NCI-H446 treated with DMSO at 0.1 percent for 48 hours (cell line): ENCODE measurements at places on chromosomes 3 and 15.
A peak's percentile ranks its signal among the peaks of the same experiment; 100 is the strongest.

GRCh38 chr3:185759512-185759911 lies 65.3 kb downstream of the IGF2BP2 start:
- no peak for DNase-seq

GRCh38 chr3:154125378-154126030 lies 4.3 kb downstream of the ARHGEF26 start:
- DNase-seq, result no peak

DNA sequence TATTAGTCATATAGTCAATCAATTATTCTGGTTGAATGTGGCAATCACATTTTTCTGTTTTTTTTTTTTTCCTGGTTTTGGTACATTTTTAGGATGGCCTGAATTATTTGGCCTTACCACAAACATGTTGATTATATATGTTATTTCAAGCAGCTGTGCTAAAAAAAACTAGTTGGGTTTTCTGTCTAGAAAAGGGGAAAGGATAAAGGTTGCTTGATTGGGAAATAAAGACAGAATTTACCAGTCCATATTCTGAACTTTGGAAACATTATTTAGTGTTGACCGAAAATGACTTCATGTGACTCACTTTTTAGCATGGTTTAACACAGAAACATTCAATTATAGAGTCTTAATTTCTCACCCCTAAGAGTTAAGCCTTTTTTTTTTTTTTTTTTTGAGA lies 8.1 kb downstream of the MORF4L1 start:
- no peak for DNase-seq

GRCh38 chr15:76391847-76392246 lies 55.3 kb downstream of the ISL2 start:
- no peak for DNase-seq

DNA sequence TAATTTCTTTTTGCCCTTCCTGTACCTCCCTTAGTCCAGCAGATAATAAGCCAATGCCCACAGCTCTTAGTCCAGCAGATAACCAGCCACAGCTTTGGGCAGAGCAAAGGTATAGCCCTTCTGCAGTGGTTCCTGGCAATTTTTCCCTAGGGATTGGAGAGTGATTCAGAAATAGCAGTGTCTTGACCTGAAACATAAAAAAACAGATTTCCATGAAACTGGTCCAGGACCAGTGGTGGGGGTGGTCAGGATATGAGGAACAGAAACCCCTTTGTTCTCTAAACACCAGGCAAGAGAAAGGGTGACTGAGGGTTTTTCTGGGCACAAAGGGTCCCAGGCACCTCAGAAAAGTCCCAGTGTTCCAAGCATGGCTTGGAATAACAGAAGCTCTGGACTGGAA lies 103.4 kb downstream of the ARRDC4 start:
- DNase-seq, result no peak

DNA sequence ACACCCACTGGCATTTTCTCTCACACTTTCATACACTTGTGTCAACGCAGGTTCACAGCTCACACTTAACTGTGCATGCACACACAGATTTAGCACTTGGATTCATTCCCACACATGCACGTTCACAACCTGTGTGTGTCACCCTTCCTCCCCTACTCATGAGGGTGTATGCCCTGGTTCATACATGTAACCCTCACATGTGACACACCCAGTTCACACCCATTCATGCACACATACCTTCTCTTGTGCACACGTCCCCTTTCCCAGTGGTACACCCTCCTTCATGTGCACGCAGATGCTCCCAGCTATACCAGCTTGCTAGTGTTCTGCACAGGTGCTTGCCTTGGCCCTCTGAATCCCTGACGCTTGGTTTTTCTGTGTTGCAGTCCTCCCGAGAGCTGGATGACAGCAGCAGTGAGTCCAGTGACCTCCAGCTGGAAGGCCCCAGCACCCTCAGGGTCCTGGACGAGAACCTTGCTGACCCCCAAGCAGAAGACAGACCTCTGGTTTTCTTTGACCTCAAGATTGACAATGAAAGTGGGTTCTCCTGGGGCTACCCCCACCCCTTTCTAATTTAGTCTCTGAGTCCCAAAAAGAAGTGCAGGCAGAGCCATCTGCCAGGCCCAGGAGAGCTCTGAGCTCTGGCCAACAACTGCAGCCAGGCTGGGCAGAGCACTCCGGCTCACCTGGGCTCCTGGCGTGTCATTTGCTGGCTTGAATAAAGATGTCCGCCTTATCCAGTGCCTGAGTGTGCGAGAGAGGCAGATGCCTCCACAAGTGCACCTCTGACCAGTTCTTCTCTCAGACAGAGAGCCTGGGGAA lies 39.5 kb downstream of the GOLGA6A start:
- no peak for DNase-seq

DNA sequence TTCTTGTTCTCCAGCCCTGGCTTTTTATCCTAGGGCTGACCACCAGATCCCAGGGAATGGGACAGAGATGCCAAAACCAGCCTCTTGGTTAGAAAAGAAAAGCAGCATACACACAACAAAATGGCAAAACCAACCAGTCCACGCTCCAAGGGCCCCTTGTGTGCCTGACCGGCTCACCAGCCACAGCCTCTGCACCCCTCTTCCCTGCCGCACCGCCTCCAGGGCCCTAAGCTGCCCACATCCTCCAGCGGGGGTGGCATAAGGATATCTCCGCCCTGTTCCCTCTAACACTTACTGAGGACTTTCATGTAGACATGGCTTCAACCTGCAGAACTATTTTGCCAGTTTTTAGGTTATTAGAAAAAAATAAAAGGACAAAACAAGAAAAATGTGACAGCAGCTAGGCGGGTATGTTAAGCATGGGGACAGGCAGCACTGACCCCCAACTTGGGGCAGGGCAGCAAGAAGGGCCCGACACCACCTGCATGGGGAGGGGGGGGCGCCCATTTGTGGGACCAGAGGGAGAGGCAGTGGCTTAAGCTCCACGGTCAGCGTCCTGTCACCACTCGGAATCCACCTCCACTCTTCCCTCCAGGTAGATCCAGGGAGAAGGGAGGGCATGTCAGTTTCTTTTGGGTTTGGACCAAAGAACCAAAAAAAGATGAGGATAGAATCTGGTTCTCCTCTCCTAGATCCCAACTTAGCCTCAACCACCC lies 49.1 kb downstream of the DHX30 start:
- no peak for DNase-seq

GRCh38 chr15:90286678-90287077 lies 21.2 kb downstream of the NGRN start:
- no peak for DNase-seq

DNA sequence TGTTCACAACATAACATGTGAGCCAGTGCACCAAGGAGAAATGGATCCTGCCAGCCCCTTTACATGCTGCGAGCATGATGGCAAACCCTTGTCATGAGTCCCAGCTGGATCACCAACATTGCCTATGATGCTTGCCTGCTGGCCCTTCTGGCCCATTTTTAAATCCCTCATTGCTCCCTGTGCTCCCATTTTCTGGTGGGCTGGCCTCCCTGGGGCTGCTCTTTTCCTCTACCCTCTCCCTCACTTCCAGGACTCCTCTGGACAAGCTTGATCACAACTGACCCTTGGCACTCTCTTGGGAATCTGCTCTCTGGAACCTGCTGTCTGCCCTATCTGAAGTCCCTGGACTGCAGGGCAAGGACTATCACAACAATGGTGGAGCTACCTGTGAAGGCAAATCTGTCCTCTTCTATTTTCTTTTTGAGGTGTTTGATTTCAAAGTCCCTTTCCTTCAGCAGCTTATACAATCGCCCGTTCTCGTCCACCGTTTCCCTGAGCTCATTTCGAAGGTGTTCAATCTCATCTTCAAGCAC lies 16.3 kb downstream of the CCDC13 start:
- DNase-seq, result no peak

DNA sequence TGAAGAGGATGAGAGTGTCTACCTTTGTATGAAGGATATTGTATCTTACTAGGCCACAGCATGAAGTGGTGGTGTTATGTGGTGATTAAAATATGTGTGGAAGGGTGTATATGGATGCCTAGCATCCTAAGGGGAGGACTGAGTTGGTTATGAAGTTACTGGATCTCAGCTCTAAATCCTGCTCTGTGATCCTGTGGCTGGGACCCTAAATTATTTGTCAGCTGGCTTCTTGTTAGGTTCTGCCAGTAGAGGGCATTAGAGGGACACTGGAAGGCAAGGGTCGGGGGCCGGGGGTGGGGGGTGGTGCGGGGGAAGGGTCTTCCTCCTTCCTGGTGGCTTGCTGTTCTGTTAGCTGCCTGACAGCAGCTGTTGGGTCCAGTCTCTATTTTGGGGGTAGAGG lies 34.9 kb downstream of the MORF4L1 start:
- DNase-seq, result no peak

- no peak for DNase-seq
Observed at GRCh38 chr3:46849045-46849631, 14.1 kb downstream of the MYL3 start.

DNA sequence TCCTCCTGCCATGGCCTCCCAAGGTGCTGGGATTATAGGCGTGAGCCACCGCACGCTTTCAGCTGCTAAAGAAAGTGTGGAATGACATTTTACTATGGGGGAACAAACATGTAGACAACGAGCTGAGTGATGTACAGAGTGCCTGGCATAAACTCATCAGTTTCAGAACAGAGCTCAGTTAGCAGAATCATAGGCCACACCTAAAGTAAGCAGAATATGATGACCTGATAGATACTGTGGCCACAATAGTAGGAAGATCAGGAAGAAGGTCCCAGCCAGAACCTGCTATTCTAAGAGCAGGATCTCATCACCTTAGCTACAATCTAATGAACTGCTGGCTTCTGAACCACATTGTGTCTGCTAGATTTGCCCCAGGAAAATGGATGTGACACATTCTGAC lies 158.3 kb downstream of the TPRG1 start:
- no peak for DNase-seq

DNA sequence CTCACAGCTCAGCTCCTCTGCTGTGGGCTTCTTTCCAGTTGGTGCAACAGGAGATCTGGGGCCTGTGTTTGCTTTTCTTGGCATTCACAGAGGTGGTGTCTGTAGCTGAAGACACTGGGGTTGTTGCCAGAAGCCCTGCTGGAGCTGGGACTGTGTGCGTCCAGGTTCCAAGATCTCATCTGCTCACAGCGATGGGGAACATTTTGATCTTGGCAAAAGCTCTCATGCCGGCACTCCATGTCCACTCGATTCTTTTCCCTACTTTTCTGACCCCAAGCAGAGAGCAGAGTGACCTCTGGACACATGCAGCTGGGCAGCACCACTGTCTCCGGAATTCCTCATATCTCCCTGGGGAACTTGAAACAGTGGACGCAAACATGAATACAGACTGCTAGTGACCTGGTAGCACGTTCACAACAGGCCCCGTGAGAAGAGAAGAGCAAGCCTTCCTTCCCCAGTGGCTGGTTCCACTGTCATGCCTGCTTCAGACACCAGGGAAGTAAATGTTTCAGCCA lies 36.1 kb upstream of the MECOM start:
- DNase-seq, result peak; percentile 58

- DNase-seq, result no peak
Observed at GRCh38 chr3:44957986-44958385, 18.0 kb downstream of the ZDHHC3 start.

GRCh38 chr15:73727330-73727976 lies 25.7 kb downstream of the INSYN1 start:
- DNase-seq, result no peak

DNA sequence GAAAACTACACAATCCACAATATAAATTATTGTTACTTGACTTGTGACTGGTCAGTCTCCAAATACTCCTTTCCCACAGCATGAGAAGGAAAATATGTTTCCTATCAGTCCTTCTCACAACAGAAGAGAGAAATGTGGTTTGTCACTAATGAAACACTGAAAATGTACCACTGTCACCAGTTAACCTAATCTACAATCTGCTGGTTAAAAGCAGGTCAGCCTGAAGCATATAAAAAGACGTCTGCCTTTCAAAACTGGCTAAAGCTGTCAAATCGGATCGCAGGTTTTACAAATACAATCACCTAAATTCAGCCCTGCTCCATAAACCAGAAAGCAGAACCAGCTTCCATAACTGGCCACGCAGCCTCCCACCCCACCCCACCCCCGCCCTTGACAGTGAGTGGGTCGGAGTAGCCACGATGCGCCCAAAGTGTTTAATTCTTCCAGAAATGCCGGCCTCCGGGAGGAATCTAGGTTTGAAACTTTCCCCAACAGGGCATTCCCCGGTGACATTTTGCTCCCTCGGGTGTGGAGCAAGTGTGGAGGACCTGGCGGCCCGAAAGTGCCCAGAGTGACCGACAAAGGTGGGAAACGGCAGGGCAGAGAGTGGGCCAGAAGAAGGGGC lies 682 bp downstream of the ETFA start:
- no peak for DNase-seq

GRCh38 chr3:38590521-38590920 lies 59.0 kb downstream of the SCN5A start:
- DNase-seq, result no peak

- no peak for DNase-seq
Observed at GRCh38 chr15:50907601-50908208, 778 bp upstream of the AP4E1 start.

DNA sequence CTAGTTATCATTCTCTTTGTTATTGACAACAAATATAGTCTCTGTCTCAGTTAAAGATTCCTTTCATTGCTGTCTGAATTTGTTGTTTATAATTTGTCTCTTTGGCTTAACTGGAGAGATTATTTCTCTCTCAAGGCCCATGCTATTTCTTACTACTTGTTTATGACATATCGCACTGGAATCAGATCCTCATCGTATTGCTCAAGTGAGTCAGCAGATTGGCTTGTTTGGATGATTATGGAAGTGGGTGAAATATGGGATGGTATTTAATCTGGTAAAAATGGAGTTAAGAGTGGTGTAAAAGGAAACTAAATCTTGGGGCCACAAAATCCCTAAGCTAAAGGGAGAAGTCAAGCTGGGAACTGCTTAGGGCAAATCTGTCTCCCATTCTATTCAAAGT lies 613.1 kb downstream of the SI start:
- no peak for DNase-seq

DNA sequence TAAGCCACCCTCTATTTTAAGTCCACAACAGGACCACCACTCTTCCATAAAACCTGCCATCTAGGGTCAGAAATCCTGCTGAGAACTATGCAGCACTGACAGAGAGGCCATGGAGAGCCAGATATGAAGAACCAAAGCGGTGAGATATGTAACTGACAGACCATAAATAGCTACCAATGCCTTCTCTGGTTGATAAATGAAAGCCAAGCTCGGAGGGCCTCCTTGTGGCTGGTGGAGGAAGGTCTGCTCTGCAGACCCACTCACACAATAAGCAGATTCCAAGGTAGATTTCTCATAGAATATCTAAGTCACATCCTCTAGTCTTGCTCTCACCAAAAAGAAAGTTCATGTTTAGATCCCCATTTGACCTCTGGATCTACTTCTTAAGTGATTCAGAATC lies 38.9 kb downstream of the RYK start:
- DNase-seq, result peak; percentile 3

DNA sequence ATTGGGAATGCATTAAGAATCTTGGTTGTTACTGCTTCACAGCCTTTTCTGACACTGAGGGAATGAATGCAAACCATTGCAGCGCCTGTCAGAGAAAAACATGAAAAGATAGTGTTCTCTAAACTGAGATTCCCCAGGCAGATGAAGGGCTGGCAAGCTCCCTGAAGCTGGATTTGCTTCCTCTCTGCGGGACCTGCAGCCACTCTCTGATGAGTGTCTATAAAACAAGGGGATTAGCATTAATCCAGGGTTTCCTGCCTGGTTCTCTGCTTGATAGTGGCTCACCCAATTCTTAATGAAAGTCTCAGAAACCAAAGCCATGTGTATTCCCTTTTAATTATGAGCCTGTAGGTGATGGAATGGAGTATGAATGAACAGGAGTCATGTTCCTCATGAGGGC lies 344.3 kb upstream of the UMPS start:
- DNase-seq, result no peak

GRCh38 chr3:85554153-85554552 lies 595.4 kb downstream of the CADM2 start:
- no peak for DNase-seq

GRCh38 chr3:42463093-42463492 lies 39.4 kb upstream of the VIPR1 start:
- DNase-seq, result no peak

- DNase-seq, result no peak
Observed at GRCh38 chr15:77312523-77312922, 107.4 kb downstream of the PEAK1 start.
